ENCODE measurements at places on chromosomes 11 and 22.

GRCh38 chr11:57179681-57180080 lies 2.1 kb upstream of the LRRC55 start:
- DNase-seq = no peak

- DNase-seq = no peak
These were observed 204.5 kb downstream of the CSNK2A3 start for GRCh38 chr11:11148596-11148995.

DNA sequence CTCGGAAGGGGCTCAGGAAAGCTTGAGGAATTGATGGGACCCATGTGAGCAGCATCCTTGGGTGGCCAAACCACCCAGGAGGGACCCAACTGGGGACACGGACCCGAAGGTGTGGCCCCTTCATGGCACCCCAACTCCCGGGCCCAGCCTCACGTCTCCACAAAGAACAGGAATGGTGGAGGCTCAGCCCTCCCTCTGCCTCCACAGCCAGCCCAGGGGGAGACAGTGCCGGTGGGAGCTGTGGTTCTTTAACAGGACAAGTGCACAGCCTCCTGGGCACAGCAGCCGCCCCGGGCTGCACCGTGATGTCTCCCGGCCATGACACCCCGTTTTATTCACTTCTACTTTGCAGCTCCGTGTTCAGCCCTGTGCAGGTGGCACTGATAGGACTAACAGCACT lies 587.2 kb downstream of the BRD1 start:
- no peak for DNase-seq

DNA sequence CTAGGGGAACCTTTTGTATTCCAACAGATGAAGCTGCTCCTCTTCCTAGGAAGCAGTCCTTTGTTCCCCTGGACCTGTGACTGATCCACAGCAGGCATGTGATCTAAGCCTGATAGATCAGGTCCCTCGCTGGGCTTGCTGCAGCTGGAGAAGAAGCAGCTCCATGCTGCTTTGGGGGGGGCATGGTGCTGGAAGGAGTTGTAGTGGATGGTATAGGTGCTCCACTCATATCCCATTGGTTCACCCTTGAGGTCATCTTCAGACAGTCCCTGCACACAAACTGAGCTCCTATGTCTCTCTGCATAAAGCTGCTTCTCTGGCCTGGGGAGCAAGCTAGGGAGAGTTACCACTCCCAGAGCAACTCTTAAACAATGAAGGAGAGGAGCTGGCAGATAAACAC lies 9.5 kb upstream of the RIC3 start:
- DNase-seq = no peak

DNA sequence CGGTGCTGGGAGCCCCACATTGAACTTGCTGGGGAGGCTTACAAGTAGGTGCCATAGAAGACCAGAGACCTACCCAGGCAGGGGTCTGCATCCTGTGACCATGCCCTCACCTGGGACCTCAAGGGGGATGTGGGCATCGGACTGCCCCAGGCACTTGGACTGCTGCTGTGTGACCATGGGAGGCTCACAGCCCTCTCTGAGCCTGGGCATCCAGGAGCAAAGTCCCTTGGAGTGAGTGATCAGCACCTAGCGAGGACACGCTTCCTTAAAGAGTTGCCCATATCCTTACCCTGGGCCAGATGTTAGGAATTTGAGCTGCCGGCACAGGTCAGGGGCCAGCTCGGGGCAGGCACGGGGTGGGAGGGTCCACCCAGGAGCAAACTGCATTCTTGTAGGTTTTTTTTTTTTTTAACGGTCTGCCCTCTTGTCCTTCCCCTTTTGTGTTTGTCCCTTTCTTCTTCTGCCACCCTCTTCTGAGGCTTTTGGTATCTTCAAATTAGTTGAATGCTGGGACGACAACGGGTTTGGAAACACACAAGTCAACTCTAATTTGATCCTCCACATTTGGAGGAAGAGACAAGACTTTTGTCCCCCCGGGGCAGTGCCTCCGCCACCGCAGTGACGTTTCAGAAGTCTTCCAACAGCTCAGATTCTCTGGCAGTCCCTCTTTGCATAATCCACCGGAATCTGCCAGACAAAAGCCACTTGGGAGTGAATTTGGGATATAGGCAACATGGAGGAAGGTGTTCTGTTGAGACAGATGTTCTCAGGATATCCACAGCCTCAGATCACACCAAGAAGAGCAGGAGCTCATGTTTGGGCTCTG lies 46.1 kb upstream of the LINC01488 start:
- no peak for DNase-seq

DNA sequence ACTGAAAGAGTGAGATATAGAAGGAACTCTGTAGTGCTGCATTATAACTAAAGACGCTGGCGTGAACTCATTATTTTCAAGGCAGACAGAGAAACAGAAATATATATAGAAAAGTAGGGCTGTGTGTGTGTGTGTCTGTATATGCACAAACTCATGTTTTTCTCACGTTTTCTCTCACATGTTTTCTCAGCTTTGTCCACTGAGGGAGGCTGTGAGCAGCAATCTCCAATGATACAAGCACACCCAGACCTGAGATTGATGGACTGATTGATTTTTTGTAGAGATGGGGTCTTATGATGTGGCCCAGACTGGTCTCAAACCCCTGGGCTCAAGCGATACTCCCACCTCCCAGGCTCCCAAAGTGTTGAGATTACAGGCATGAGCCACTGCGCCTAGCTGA lies 122.5 kb downstream of the SERGEF start:
- DNase-seq = no peak

GRCh38 chr11:114202011-114202609 lies 94.1 kb upstream of the NNMT start:
- no peak for DNase-seq

GRCh38 chr11:46345881-46346484 lies 1.3 kb upstream of the DGKZ start:
- no peak for DNase-seq

DNA sequence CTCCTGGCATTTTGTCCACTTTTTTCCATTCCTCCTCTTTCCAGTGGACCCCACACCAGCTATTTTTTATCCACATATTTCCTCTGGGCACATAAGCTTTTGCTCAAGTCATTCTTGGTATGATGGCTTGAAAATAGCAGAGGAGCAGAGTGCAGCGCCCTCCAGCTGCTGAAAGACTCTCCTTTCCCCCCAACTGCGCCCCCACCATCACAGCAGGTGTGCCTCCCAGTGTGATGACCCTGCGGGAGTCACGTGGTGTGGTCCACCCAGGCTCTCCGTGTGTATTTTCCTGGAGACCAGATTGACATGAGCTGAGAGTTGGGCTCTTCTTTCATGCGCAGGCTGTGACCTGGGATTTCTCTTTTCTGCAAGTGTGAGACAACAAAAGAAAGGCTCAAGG lies 1241.6 kb downstream of the TBC1D22A start:
- no peak for DNase-seq
